ENCODE measurements at places on chromosomes 5 and 9.

- DNase-seq = no peak
Observed at GRCh38 chr9:30913331-30913730, 1471.1 kb upstream of the ACO1 start.

DNA sequence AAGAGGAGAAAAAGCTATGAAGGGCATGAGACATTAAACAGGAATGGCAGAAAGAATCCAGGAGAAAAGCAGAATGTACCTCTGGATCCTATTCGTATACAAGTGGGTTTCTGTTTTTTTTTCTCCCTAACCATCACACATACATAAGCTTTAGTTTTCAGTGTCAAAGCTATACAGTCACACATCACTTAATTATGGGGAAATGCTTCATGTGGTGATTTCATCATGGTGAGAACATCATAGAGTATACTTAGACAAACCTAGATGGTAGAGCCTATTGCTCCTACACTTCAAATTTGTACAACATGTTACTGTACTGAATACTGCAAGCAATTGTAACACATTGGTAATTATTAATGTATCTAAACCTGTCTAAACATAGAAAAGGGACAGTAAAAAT is 290.6 kb downstream of the AOPEP start:
- DNase-seq = no peak

GRCh38 chr5:53262348-53262970 is 152.9 kb upstream of the MOCS2 start:
- DNase-seq = no peak

DNA sequence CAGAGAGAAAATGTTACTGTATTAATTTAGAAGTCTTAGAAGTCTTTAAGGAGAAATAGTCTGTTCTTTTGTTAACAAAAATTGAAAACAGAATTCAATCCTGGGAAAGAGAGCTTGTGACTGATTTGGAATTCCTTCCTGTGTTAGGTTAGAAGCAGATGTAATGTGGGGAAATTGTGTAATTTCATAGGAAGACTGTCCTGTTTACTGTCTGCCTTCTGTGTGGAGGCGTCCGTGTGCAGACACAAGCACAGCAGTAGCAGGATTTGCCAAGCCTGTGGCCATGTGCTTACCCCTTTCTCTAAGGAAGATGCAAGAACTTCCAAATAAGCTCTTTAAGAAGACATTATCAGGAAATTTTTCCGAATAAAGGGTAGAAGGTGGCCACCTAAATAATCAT is 36.7 kb upstream of the F2R start:
- DNase-seq = no peak

DNA sequence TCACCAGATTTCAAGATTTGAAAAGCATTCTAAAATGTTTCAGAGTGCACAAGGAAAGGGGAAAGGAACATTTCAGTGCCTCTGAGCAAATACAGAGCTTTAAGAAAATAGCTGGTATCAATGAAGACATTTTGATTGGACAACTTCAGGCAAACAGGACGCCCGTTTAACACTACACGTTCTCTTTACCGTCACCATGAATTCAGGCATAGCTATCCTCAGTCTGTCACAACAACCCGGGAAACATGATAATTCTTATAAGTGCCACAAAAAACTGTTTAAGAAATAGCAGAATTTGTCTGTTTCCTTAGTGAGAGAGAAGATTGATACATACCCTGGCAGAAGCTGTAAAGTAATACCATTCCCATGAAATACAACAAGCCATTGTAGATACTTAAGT is 392.4 kb upstream of the PDE4D start:
- no peak for DNase-seq

- no peak for DNase-seq
Observed at GRCh38 chr5:180069589-180070247, 1.8 kb downstream of the RNF130 start.

- no peak for DNase-seq
Observed at GRCh38 chr5:150320044-150320613, 17.4 kb upstream of the ARSI start.

GRCh38 chr5:157718519-157718918 is 12.7 kb upstream of the THG1L start:
- no peak for DNase-seq

DNA sequence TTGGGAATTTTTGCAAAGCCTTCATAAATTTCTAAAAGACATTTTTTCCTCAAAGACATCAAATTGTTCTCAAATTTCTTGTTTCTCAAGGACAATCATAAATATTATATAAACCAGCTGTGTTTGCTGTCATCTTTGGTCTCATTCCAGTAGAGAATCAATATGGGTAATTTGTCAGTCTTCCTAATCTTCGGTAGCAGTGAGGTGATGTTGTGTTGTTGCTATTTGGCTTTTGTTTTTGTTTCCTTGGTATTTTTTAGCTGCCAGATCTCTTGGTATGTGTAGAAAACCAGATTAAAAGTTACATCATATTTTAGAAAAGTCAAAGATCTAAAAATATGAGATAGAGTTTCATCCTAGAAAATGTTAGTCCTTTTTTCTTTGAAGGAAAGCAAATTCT is 87.5 kb downstream of the CAMK4 start:
- DNase-seq = no peak

- DNase-seq = no peak
Observed at GRCh38 chr5:129249886-129250285, 155.3 kb downstream of the ISOC1 start.

DNA sequence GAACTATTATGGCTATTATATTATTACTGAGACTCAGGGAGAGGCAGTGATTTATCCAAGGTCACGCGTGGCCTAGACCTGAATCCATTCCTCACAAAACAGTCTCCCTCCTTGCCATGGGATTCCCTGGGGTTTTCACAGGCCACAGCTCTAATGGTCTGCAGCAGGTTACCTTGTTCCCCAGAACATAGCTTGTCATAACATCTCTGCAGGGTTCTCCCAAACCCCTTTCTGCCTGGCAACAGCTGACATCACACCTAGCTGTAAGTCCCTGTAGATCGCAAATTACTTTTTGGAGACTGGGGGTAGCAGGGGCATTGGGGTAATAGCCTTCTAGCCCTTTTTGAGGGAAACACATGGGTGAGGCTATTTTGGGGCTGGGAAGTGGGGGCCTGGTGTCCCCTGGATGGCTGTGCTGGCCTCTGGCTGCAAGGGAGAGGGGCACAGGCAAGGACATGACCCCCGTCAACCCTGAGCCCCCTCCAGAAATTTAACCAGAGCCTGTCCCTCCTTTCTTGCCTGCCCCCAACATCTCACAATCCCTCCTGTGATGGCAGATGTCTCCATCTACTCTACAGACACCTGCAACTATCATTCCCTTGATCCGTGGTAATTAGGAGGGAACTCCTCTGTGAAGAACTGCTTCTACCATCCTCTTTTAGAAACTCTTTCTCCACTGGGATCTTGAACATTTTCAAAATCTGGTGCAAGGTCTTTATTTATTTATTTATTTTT is 1.3 kb downstream of the CD74 start:
- DNase-seq = peak; percentile 44

DNA sequence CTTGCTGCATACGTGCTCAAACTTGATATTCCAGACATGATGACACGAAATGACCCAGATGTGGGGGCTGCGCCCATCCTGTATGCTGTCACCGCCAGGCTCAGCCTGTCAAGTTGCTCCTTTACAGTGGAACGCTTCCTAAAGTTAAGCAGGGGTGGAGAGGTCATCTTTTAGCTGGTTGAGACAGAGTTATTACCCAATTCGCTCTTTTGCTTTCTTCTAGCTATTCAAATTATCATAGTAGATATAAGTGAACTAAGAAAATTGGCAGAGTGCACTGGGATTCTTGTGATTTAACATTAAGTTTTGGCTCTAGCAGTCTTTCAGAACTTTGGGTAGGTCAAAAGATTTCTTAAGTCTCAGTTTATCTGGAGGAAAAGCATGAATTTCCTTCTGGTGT is 69.8 kb upstream of the BASP1 start:
- no peak for DNase-seq

- DNase-seq = no peak
Observed at GRCh38 chr5:77709993-77710685, 66.0 kb downstream of the TBCA start.

DNA sequence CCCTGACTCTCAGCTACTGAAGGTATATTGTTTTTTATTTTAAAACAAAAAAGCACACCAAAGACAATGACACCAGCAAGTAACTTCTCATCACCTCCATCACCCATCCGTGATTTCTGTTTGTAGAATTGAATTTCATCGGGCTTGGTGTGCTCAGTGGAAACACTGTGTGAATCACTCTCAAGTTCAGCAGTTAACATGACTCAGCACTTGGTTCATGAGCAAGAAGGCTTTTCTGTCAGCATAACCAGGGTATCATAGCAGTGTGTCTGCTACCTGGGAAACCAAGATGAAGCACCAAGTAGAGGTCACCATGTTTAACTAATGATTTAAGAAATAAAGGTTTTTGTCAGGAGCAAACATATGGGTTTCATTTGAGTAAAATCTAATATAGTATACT is 123.7 kb downstream of the INSYN2B start:
- DNase-seq = no peak

DNA sequence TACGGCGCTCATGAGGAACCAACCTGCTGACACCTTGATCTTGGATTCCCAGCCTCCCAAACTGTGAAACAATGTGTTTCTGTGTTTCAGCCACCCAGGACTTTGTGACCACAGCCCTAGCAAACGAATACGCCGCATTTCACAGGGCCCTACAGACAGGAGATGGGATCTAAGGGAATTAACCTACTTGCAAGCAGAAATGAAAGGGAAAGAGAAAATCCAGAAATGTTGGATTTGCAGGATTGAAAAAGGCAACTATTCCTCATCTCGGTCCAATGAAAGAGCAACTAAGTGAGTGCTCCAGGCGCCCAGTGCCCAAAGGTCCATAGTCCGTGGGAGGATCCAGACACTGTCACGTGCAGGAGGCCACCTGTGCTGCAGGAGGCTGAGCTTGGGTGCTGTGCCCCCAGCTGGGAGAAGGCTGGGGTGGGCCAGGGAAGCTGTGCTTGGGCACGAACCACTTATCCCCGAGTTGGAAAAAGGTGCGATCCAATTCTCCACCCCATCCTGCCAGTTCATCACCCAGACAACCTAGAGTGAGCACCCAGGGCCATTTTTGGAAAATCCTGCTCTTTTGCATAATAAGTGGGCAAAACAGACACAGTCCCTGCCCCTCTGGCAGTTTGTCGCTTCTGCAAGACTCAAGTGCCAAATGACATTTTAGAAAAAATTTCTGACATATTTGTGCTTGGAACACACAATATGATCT is 177.9 kb downstream of the C9orf50 start:
- no peak for DNase-seq

DNA sequence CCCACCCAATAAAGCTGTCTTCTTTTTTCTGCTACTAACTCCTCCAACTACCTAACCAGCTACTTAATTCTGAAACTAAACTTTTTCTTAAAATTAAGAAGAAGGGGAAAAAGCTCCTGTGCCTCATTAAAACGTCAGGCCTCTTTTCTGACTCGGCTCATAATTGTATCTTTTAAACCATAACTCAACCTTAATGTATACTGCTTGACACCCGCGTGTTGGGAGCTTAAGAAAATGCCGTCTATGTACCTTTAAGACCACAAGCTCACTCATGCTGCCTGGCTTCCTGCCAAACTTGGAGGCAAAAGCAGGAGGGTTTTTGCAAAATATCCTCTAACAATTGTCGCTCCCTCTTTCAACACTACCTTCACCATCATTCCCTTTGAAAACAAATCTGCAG is 5.0 kb downstream of the EBF1 start:
- DNase-seq = no peak

DNA sequence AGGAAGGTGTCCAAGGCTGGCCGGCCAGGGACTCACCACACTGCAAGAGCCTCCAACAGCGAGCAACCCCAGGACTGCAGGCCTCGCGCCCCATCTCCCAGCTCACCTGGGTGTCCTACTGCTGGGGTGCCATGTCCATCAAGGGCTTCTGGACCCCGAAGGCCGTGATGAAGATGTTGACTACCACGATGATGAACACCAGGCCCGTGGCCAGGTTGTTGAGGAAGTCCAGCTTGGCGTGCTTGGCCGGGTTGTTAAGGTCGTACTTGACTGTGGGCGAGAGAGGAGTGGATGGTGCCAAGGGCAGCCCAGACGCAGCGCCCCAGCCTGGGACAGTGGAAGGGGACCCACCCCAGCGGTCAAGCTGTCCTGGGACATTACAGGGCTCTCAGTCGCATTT is 9.3 kb downstream of the NINJ1 start:
- no peak for DNase-seq

GRCh38 chr9:133147412-133148198 is 16.1 kb downstream of the GBGT1 start:
- peak; percentile 81 for DNase-seq

DNA sequence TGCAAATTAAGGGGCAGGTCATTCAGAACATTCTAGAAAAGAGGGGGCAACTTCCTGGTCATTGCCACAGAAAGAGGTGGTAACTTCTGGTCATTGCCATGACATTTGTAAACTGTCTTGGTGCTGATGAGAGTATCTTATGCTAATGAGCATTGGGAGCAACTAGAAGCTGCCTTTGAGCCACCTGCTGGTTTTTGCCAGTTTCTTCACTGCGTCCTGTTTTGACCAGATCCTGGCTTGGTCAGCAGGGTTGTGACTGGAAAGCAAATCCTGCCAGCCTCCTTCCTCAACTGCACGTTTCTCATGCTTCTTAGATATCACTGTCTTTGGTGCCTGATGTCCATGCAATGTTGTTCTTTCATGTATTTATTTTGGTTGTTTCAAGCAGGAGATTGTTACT is 53.2 kb upstream of the SPATA31C2 start:
- no peak for DNase-seq

- DNase-seq = no peak
Observed at GRCh38 chr5:83220331-83220730, 143.0 kb downstream of the XRCC4 start.

DNA sequence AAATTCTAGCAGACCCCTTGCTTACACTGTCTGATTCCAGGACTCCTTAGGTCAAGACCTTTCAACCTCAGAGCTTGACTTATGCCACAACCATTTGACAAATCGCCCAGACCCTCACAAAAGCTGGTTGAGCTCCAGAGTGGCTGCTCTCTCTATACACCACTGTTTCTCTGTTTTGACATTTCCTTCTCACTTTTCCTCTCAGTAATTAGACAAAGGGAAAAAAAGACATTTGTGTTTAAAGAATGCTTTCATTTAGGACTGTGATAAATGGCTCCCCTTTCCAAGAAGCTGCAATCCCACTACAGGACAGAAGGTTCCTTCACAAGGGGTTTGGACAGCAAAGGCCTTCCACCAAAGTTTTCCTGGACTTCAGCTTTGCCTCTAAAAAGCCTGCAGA is 601.3 kb downstream of the NR2F1-AS1 start:
- no peak for DNase-seq

GRCh38 chr9:68913054-68913453 is 100.9 kb downstream of the PRKACG start:
- DNase-seq = no peak

DNA sequence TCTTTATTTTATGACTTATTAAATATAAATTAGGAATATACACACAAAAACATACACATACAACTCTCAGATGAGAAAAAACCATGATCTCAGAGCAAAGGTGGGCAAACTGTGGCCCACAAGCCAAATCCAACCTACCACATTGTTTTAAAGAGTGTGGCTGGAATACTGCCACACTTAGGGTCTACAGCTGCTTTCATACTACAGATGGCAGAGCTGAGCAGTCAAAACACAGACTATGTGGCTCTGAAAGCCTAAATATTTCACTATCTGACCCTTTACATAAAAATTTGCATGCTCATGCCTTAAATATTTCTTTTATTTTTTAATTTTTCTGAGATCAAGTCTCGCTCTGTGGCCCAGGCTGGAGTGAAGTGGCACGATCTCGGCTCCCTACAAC is 28.3 kb downstream of the LEAP2 start:
- no peak for DNase-seq

GRCh38 chr9:91427873-91428272 is 4.2 kb upstream of the NFIL3 start:
- DNase-seq = no peak

All from stimulated activated CD4-positive, alpha-beta T cell treated with anti-CD3 and anti-CD28 coated beads, TNF-alpha, amount 100 ng/mL, for 1 hour (primary cell).